Epithelial cell of proximal tubule (primary cell): ENCODE measurements at places on chromosomes 6 and 20.
A peak's percentile ranks its signal among the peaks of the same experiment; 100 is the strongest.

- DNase-seq, result no peak
These were observed 40.3 kb upstream of the AHI1 start for GRCh38 chr6:135537741-135538301.

DNA sequence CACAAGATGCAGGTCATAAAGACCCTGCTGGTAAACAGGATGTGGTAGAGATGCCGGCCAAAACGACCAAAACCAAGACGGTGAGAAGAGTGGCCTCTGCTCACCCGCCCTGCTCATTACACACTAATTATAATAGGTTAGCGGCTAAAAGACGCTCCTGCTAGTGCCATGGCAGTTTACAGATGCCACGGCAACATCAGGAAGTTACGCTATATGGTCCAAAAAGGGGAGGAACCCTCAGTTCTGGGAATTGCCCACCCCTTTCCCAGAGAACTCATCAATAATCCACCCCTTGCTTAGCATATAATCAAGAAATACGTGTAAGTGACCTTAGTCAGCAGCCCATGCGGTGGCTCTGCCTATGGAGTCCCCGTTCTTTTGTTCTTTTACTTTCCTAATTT is 17.6 kb downstream of the BHLHE23 start:
- no peak for DNase-seq

GRCh38 chr6:4775494-4776130 is 592 bp upstream of the CDYL start:
- no peak for DNase-seq

DNA sequence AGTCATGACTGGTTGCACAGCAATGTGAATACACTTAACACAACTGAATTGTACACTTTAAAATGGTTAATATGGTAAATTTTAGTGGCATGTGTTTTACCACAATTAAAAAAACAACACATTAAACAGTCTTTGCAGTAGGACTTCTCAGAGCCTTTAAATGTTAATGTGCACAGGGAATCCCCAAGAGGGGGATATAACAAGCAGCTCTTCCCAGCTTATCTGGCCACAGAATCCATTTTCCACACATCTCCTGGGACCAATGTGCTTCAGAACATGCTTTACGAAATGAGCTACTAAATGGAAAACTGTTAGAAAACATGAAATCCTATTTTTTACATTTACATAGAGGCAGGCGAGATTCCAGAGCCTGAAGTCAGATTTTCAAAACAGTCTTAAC is 44.4 kb downstream of the FYN start:
- DNase-seq, result no peak

- no peak for DNase-seq
These were observed 200.0 kb upstream of the SGK1 start for GRCh38 chr6:134517868-134518267.

GRCh38 chr6:26205625-26206574 is 118.7 kb downstream of the HFE start:
- no peak for DNase-seq

DNA sequence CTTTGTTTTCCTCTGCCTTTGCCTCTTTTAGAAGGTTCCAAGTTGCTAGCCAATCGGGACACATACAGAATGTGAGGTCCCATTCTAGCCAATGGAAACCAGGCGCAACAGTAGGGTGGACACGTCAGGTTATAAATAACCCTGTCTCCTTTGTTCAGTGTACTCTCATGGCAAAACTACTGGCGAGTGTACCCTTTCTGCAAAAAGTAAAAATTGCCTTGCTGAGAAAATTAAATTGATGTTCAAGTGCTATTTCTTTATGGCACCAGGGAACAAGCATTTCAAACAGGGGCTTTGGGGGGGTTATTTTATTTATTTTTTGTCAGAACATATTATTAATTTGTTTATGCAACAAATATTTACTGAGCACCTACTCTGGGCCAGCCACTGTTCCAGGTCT is 123.6 kb upstream of the SRSF6 start:
- DNase-seq, result no peak

DNA sequence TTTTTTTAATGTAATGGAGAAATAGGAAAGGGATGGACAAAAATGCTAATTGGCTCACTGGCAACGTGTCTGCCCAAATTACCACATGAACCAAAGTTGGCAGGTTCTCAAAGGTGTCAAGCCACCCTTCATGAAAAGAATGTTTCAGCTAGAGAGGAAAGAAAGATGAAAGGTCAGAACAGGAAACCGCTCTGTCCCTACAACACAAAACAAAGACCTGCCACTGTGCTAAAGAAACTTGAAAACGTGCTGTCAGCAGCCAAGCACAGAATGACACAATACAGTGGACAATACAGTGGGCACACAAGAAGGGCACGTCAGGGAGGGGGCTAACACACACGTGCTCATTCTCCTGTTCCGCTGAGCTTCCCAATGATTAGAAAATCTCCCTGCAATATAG is 4.9 kb downstream of the PREP start:
- no peak for DNase-seq

GRCh38 chr6:13536796-13537526 is 37.4 kb upstream of the SIRT5 start:
- no peak for DNase-seq

DNA sequence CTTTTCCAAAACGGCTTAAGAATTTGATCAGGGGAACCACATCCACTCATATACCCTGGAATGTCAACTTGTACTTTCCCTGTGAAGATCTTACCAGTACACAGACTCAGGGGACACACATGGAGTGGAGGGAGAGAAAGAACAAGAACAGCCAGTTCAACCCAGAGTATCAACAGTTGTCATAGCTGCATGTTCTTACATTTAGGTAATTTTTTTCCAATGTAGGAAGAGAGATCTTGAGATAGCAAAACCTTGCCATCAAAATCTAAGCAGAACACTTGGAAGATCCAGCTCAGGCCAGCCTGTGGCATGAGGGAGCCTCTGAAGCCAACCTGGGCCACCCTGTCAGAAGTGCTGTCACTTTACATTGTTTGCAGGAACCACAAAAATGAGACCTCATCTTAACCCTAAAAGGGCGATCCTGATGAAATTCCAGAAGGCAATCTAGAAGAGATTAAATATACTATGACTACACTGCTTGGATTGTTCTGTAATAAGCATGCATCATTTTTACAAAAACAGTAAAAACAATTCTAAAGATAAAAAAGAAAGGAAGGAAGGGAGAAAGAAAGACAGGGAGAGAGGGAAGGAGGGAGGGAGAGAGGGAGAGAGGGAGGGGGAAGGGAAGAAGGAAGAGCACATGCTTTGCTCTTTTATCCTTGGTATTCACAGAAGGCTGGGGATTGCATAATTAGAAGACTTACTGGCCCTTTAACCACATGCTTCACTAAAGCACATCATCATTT is 124.7 kb upstream of the TCF21 start:
- DNase-seq, result no peak

DNA sequence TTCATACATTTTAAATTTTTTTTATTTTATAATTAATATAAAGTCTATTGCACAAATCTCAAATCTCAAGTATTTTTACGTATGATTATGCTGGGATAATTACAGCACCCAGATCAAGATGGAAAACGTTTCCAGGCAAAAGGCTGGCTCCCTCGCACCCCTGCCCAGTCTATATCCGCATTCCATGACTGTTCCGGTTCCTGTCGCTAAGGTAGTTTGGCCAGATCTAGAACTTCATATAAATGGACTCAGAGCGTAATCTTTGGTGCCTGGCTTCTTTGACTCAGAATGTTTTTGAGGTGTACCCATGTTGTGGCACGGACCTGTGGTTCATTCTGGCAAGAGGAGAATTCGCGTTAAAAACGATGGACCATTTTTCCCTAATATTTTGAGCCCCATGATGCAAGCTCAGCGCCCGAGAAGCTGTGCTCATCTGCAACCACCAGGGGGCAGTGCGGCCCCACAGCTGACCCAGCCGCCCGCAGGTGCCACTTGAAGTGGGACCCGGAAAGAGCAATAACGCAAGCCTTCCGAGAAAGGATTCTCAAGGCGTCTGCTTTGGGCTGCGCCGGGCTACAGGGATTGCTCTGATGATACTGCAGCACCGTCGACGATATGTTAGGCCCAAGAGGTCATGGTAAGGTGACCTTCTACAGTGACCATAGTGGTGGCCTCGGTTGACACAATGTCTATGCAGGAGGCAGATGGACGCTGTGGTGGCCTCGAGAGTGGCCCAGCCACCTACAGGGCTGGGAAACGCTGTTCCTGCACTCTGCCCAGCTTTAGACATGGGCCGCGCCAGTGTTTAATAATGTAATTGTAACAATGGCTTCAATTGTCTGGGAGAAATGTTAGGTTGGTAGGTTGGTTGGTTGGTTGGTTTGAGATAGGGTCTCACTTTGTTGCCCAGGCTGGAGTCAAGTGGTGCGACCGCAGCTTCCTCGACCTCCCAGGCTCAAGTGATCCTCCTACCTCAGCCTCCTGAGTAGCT is 160.1 kb downstream of the ZMYND8 start:
- DNase-seq, result no peak

- no peak for DNase-seq
These were observed 198.8 kb upstream of the PREP start for GRCh38 chr6:105601541-105602236.

DNA sequence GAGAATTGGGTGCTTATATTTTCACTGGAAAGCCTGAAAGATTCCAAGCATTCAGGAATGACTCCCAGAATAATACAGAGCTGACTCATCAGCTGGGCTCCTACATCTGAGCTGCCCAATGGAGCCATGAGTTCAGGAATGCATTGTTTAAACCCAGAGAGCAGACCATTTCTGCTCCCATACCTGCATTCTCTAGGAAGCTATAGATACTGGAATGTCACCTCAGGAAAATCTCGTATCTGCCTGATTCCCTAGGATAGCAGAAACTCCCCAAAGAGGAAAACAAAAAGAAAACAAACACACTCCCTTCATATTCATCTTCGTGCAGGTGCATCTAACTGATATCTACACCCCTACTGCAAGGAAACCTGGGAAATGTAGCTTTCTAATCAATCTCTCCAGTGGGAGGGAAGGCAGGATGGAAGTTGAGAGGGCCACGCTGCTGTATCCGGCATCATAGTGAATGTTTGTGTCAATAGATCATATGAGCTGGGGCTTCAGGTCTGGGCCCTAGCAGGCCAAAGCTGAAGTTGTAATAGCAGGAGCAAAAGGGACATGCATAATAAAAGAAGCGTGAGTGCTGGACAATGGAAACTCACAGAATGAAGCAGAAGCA is 8.2 kb upstream of the SLC2A12 start:
- DNase-seq, result peak; percentile 69

DNA sequence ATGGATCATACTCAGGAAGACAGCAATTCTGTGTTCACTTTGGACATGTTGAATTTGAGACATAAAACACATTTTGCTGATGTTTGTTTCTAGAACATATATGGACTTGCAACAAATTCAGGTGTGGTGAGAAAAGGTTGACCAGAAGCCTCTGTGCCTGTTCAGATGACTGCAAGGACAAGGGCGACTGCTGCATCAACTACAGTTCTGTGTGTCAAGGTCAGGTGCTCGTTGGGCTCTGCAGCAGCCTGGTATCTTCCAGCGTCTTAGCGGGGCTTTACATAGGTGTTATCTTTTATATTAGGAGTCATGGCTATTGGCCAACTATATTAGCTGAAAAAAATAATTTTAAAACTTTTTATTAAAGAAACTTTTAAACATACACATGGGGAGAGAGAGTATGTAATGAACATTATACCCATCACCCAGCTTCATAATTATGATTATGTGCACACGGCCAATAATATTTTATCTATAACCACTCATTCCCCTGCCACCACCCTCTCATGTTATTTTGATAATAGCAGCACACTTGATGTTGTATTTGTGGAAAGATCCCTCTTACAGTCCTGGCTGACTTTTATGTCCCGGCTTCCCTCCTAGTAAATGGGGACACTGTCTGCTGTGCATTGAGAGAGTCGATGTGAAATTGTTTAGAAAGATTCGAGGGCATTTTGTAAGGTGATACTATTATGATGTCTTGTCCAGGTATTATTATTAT is 43.4 kb downstream of the ENPP1 start:
- no peak for DNase-seq

DNA sequence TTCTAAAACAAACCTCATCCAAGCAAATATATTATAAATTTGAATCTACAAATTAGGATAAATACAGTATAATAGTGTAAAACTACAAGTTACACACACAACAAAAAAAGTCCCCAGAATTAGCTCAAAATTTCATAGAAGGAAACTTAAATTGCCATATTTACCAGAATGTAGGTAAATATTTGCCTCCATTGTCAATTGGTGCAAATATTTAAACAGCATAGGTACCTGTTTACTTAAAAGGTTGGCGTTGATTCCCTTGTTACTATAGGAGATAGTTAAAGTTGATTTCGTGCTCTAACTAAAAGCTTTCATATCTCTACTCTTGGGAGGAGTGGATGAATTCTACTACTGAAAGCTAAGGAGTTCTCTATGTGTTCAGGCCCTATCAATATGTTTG is 111.6 kb upstream of the TENT5A start:
- DNase-seq, result no peak

DNA sequence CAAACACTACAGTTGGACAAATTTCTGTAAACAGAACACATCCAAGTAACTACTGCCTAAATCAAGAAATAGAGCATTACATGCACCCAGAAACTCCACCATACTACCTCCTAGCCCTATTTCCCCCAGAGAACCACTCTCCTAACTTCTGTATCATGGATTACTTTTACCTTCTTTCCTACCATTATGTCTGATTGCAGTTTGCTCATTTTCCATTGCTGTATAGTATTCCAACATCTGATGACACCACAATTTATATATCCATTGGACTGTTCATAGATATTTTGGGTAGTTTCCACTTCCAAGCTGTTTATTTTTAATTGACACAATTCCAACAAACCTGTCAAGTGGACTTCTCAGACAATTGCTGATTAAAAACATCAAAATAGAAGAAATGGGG is 271.1 kb downstream of the CDC5L start:
- no peak for DNase-seq

GRCh38 chr6:35149891-35150566 is 8.9 kb upstream of the TCP11 start:
- DNase-seq, result no peak

DNA sequence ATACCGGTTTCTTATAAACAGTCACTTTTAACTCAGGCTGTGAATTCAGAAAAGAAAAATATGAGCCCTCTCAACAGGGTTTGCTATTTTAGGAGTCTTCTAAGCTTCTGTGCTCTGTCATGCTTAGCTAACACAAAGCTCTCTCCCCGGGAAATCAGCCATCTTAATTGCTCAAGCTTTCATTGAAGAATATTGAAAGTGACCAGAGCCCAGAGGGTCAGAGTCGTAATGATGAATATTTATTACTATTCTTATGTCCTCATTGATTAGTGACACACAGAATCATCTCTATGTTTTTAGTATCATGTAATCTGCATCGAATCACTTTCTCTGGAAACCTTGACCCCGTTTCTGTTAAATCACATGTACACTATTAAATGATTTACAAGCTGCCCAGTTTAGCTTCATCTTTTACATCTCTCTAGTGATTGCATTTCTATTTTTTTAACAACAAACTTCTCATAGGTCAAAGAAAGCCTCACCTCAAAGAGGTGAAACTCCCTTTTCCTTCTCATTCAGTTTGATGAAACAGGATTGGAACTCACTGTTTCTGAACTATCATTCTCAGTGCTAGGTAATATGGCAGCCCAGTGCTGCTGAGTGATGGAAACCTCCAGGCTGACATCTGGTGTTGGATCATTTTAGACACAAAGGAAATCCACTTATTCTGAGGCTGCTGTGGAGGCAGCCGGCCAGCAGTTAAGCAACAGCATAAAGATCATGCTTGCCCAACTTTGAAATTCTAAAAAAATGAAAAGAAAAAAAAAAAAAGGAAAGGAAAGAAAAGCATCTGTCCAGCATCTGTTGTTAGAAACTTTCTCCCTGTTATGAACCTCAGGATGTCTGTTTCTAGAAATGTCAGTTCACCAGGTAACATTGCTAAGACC is 96.3 kb downstream of the RFPL4B start:
- DNase-seq, result peak; percentile 9

GRCh38 chr20:5735845-5736510 is 14.2 kb upstream of the SHLD1 start:
- no peak for DNase-seq
